ENCODE measurements at places on chromosomes 13 and 19. TPM values are rescaled to one million over a fixed set of nuclear protein-coding genes. Genes with fewer than 3 reads are reported as not detected.

FFAR3 gene
- total RNA-seq = 0.21 TPM

FGF22 gene
- total RNA-seq = not detected

STRN4 gene
- 29.9 TPM for total RNA-seq

LRFN3 gene
- total RNA-seq = 5.6 TPM

PSG6 gene
- total RNA-seq = not detected

CYP4F12 gene
- 6.3 TPM for total RNA-seq

DNA sequence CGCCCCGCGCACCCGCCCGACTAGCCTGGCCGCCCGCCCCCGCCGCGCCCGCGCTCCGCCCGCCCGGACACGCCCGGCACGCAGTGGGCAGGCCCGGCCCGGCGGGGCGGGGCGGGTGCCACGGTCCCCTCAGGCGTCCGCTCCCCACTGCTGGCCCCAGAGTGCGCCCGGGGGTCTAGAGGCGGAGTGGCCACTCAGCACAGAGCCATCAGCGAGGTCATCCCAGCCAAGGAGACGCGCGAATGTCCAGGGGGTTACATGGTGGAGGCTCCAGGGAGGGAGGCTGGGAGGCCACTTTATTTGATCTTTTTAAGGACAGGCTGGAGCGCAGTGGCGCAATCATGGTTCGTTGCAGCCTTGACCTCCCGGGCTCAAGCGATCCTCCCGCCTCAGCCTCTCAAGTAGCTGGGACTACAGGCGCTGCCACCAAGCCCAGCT lies 236 bp upstream of the TINCR start:
- DNase-seq = no peak

GRCh38 chr13:51588406-51588949 lies 4.2 kb downstream of the WDFY2 start:
- DNase-seq = no peak

- peak; percentile 85 for DNase-seq
Measured at GRCh38 chr19:10748927-10749434, 31.1 kb downstream of the DNM2 start.

DNA sequence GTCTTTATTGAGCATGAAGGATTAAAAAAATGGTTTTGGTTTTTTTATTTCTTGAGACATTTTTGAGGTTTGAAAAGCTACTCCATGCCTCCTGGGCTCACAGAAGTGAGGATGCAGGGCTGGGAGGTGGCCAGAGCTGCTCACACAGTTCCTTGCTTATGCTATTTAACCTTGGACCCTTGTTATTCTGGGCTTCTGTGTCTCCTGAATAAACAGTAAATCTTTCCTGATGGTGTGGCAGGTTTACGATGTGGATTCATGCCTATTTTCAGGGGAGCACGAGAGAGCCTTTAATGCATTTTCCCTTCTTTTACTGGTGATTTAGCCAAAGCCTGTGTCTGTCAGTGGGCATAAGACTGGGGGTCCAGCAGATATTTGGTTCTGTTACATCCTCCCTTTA lies 34.3 kb upstream of the PCDH8 start:
- no peak for DNase-seq

DNA sequence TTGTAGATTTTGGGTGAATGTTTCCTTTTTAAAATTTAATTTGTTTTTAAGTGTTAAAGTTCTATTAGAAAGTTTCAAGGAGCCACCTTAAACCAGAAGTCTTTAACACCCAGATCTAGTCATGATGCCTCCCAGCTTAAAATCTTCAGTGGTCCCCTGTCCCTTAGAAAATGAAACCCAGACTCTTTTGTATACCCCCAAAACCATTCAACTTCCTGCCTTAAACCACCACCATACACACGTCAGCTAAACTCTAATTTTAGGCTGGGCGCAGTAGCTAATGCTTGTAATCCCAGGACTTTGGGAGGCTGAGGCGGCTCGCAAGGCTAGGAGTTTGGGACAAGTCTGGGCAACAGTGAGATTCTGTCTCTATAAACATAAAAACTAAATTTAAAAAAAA lies 37.9 kb downstream of the N4BP2L1 start:
- DNase-seq = no peak

Data from H4 (cell line).